Erythroblast (primary cell): ENCODE measurements at places on chromosomes 6 and 20.

GRCh38 chr6:16544521-16544920 is 216.7 kb downstream of the ATXN1 start:
- DNase-seq, result no peak

- DNase-seq, result no peak
Measured at GRCh38 chr20:59994697-59995122, 36.5 kb downstream of the CDH26 start.

- no peak for DNase-seq
Measured at GRCh38 chr20:43776691-43777090, 49.9 kb upstream of the GTSF1L start.

- no peak for DNase-seq
Measured at GRCh38 chr20:46894579-46894958, at the start of gene EYA2. Gene EYA2 (plus strand): TSS chr20:46894843. CDS start chr20:46990011, 95,168 bp downstream.

- DNase-seq, result peak; percentile 24
Measured at GRCh38 chr6:36241728-36242127, 28.1 kb upstream of the PNPLA1 start.

DNA sequence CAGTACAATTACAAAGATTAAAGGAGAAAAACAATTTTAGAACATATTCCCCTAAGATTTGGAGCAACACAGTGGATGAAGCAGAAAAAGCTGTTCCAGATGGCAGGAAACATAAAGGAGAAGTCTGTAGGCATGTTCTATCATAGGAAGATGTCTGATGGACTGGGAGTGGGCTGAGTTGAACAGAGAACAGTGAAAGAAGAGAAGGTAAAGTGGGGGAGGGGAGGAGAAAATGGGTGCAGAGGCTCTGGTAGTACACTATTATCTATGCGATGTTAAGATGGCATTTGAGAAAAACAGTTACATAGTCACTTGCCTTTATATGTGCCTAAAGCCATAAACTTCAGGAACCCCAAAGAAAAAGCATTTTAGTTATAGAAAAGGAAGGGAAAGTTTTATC is 4.2 kb upstream of the PHIP start:
- no peak for DNase-seq

DNA sequence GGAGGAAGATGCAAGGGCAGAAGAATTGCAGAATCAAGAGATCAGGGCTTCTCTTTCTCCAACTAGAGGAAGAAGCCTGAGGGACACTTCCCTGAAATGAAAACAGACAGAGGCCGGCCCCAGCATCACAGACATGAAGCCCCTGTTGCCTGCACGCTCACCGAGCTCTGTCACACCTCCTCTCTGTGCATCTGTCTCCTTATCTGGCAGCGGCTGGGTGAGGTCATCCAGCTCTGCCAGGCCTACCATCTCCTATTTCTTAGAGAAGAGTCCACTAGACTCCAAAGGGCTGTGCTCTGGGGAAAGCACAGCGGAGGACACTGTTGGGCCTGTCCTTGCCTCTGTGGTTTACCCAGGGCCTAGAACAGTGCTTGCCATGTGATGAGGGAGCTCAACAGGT is 71.9 kb upstream of the MLN start:
- DNase-seq, result peak; percentile 17

DNA sequence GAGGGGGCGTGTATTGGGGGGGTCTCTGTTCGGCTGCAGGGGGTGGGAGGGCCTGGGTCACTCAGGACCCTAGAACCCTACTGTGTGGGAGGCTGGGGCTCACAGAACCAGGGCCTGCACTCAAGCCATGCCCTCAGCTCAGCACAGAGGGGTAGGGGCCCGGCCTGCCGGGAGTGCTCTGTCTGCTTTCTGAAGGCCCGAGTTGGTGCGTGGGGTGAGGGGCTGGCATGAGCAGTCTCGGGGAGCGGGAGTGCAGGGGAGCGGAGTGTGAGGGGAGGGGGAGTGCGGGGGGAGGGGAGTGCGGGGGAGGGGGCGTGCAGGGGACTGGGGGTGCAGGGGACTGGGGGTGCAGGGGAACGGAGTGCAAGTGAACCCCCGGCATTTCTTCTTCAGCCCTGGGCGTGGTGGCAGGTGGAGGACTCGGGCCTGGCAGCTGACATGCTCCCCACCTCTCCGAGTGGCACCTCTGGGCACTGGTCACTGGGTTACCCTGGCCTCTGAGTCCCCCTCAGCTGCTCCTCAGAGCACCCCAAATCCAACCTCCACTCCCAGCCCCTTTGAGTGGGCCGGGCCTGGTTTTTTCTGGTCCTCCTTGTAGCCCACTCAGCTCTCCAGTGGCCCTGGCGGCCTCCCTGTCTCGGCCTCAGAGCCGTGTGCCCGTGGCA is 1.0 kb downstream of the COL20A1 start:
- DNase-seq, result no peak

DNA sequence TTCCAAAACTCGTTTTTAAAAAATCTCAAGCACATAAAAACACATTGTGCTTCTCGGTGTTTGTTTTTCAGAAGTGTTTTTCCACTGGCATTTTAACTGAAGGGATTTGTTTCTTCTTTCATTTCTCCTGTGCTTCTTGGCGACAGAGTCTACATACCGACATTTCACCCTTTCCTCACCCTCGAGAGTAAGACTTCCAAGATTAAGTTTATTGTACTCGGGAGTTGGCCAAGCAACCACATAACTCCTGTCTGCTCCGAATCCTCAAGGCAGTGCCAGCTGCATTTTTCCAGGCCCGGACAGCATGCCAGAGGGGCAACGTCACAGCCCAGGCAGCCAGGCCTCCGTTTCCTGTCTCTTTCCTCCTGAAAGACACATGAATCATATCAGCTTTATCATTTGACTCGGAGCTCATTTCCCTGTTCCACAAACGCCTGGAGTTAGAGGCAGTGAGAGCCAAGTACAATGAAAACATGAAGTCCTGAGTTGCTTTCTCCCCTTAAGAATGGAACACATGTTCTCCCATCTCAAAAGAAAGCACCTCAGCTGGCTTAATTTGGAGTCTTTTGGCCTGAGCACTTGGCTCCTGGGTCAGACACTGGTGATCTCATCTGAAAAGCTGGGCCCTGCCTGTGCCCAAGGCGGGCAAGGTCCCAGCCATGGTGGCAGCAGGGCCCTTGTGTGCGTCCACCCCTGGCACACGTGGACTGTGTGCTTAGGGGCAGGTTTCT is 23.2 kb upstream of the FAM50B start:
- no peak for DNase-seq

- no peak for DNase-seq
Measured at GRCh38 chr20:62362590-62362940, 4.5 kb downstream of the LAMA5 start.

DNA sequence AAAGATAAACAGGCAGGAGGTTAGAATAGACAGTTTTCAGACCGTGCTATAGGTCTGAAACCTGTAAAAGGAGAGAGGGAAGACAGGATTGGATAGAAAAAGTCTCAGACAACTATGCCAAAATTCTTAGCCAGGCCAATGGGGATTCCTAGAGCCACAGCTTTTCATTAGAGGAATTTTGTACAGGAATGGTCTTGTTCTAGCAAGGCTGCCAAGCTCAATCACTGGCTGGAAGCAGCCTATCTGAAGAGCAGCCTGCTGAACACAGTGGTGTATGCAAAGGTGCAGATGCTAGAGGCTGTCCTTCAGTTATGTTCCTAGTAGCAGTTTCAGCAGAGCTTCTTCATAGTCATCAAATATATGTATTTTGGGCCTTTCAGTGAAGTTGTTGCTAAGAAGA is 313.1 kb downstream of the GRIK2 start:
- DNase-seq, result no peak

- no peak for DNase-seq
Measured at GRCh38 chr6:6823568-6824224, 235.2 kb downstream of the LY86 start.

- no peak for DNase-seq
Measured at GRCh38 chr6:14883921-14884320, 361.9 kb upstream of the JARID2 start.

DNA sequence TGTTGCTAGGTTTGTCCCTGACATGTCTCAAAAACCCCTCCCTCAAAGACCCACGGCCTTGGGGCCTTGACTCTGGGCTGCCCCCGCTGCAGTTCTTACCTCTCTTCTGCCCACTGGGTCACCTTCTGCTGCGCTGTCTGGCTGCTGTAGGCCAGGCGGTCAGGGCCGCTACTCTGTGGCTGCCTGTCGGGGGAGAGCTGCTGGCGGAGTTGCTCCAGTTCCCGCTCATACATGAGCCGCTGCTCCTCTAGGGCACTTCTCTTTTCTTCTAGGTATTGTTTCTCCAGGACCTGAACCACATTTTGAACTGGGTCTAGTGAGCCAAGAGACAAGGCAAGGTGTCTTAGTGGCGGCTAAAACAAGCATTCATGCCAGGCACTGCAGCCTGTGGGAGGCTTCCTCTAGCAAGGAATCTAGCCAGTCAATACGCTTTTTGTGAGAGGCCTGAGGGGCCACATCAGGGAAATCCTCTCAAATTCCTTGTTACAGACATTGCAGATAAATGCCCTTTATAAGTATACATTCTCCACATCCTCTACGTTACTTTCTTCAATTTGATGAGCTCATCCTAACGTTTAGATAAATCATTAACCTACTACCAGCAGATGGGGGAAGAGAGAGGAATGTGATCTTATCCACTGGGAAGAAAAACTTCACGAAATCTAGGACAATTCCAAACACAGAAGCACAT is 110.3 kb upstream of the NUP153 start:
- DNase-seq, result no peak

- DNase-seq, result no peak
Measured at GRCh38 chr6:101236709-101237108, 156.8 kb upstream of the GRIK2 start.

DNA sequence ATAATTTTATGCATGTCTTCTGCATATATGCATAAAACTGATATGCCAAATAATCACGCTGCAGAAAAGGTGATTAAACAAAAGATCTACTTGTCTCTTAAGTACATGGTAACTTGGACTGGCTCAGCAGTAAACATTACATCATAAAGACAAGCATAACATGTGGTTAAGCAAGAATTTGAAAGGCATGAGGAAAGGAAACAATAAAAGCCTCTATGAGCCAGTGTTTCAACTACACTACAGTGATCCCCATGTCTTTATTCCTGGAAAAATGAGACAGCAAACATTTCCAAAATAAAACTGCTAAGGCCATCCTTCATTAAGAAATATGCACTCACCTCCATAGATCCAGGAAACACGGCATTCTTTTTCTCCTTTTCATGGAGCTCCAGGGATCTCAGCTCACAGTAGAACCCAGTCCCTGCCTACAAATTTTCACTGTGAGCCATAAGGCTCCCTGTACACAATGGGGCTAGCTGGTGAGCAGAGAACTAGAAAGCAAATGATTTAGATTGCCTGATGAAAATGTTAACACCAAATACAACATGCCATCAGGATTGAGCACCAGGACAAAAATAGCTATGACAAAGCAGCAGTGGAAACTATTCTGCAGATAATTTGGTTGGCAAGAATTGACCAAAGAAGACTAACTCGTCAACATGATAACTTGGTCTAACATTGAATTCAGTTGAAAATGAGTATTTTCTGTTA is 156.1 kb downstream of the COL21A1 start:
- no peak for DNase-seq

GRCh38 chr20:16020971-16021370 is 552.3 kb downstream of the KIF16B start:
- no peak for DNase-seq

GRCh38 chr20:29873946-29874345 is 1383.5 kb upstream of the DEFB115 start:
- DNase-seq, result peak; percentile 72

GRCh38 chr6:158938811-158939254 is 61.2 kb downstream of the RSPH3 start:
- DNase-seq, result no peak

- no peak for DNase-seq
Measured at GRCh38 chr6:169162249-169162648, 91.4 kb downstream of the THBS2 start.

DNA sequence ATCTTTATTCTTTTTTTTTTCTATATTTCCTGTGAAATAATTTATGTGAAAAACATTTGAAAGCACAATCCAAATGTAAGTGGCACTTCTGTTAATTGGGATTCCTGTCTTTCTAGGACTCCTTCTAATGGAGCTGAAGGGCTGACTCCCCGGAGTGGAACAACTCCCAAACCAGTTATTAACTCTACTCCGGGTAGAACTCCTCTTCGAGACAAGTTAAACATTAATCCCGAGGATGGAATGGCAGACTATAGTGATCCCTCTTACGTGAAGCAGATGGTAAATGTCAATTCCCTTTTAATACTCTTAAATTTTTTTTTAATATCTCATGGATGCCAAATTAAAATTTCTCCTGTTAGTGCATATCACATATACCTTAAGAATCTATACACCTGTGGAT is 35.0 kb downstream of the CDC5L start:
- DNase-seq, result no peak

GRCh38 chr6:151490996-151491395 is 2.8 kb upstream of the CCDC170 start:
- no peak for DNase-seq

DNA sequence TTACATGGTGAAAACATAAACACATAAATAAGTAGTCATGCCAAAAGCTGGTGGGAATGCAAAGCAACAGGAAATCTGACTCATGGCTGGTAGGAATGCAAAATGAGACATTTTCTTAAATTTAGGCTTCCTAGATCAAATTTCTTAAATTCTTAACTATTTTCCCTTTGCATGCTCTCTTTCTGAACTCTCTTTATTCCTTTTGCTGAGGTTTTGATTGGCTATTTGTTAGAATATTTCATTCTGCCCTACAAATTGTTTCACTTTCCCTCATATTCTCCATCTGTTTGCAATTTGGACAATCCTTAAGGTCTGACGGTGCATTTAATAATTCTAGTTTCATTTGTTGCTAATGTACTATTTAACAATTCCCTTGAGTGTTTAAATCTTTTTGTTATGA is 437.5 kb upstream of the RGS17 start:
- no peak for DNase-seq

DNA sequence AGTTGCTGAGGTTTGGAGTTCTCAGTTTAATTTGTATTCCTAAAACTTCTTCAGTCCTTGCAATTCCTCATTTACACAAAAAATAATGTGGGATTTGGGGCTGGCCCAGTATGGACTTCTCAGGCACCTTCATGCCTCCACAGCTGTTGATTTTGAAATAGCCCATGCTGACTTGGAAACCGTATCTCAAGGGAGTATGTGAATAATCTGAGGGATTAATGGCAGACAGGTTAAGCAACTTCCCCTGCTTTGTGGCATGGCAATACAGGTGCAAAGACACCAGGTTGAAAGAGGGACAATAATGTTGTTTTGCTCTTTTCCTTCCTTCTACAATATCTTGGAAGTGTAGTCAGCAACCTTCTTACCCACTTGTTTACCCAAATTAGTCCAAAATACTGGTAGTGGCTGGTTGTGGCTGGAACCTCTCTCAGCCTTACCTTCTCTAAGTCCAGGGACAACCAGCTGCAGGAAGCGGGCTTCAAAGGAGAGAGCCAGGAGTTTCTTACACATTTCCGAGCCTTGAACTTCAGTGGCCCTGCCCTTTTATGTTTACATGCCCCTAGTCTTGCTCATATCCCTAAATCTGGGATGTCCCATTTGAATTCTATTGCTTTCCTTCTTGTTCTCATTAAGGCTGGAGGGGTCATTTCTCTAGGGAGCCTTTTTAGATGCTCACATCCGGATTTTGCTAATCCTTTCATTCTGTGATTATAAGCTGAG is 44.1 kb upstream of the ADGRF1 start:
- no peak for DNase-seq

DNA sequence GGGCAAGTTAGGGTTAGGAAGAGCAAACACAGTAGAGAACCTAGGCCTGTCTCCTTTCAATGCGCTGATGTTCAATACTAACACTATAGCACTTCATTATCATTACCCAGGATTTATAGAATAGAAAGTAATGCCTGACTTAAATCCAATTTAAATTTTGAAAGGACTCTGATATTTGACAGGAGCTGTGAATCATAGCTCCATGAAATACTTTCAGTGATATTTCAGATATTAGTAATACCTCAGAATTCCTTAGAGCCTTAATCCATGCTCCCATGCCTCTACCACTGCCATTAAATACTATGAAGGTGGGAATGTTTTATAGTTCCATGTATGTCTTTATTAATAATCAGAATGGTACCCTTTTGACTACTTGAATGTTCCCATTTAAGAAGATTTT is 530.2 kb downstream of the BCKDHB start:
- DNase-seq, result no peak
